NCI-H460 (cell line): ENCODE measurements at places on chromosomes 6 and 20.

DNA sequence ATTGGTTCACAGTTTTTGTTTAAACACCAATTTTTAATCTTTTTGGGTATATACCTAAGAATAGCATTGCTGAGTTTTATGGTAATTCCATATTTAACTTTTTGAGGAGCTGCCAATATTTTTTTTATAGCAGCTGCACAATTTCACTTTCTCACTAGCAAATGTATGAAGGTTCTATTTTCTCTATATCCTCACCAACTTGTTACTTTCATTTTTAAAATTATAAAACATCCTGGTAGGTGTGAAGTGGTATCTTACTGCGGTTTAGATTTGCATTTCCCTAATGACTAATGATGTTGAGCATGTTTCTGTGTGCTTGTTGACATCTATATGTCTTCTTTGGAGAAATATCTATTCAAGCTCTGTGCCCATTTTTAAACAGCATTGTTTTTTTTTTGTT, 452.1 kb downstream of the GRIK2 start:
- no peak for DNase-seq

- DNase-seq: no peak
Measured at GRCh38 chr20:12640251-12640650, 368.5 kb upstream of the SPTLC3 start.

GRCh38 chr6:90127595-90127994, 169.0 kb downstream of the BACH2 start:
- DNase-seq: no peak

- DNase-seq: no peak
Measured at GRCh38 chr6:151209071-151209831, 30.5 kb upstream of the AKAP12 start.

GRCh38 chr6:157614026-157614568, 208.9 kb upstream of the SNX9 start:
- no peak for DNase-seq

DNA sequence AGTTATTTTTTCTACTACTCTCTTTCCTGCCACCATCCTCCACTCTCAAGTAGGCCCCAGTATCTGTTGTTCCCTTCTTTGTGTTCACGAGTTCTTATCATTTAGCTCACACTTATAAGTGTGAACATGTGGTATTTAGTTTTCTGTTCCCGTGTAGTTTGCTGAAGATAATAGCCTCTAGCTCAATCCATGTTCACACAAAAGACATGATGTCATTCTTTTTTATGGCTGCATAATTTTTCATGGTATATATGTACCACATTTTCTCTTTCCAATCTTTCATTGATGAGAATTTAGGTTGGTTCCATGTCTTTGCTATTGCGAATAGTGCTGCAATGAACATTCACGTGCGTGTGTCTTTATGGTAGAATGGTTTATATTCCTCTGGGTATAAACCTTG, 237.9 kb upstream of the FERMT1 start:
- DNase-seq: no peak

DNA sequence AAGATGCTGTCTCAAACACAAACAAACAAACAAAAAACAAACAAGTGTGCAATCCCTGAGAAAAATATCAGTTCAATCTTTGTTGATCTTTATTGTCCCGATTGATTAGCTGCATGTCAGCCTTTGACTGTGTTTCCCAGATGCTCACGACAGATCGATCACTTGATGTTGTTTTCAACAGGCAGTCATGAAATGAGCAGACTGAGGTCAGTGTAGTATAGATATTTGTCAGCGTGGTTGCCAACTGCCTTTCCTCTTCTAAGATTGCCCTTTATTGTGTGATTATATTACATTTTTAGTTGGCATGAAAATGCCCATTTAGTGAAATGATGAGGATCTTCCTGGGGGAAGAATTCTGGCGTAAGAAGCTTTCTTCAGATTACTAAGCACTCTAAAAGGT, 25.6 kb downstream of the UTRN start:
- no peak for DNase-seq

- no peak for DNase-seq
Measured at GRCh38 chr6:125957845-125958244, 1.3 kb downstream of the HINT3 start.

DNA sequence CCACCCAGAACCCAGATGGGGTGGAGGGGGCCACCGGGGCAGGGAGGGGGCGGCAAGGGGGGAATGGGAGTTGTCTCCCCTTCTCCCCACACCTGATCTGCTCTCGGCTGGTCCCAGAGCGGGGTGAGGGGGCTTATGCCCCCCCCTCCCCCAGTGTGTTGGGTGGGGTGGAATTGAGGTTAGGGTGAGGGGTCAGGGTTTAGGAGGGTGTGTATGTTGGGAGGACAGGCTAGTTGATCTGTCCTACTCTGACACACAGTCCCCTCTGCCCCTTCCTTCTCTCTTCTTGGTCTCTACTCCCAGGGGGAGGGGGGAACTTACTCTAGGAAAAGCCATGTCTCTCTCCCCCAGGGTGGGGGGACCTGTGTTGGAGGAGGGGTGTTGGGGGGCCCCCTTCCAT, 1.9 kb upstream of the ZBTB9 start:
- DNase-seq: no peak
